ENCODE measurements at places on chromosomes 3 and 15. TPM values are rescaled to one million over a fixed set of nuclear protein-coding genes. Genes with fewer than 3 reads are reported as not detected.

- DNase-seq, result no peak
Measured at GRCh38 chr3:120473896-120474675, 23.3 kb upstream of the FSTL1 start.

DNA sequence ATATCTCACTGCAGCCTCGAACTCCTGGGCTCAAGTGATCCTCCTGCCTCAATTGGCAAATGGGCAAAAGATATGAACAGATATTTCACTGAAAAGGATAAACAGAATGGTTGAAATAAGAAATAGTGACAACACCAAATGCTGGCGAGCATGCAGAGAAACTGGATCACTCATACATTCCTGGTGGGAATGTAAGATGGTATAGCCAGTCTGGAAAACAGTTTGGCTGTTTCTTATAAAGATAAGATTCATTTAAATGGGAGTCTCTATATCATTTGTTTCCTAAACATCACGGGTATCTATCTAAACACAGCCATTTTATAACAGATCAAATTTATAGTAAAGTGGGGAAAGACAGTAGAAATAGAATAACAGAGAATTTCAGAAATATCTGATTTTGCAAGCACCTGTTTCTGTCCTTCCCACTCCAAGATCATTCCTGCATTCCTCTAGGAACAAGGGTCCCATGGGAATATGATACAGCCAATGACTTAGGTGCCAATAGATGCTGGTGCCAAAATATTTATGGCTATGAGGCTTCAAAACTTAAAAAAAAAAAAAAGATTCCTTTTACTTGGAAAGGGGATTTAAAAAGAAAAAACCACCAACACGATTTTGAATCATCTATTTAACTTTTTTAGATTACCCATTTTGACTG is 9.9 kb upstream of the TFDP2 start:
- DNase-seq, result no peak

DNA sequence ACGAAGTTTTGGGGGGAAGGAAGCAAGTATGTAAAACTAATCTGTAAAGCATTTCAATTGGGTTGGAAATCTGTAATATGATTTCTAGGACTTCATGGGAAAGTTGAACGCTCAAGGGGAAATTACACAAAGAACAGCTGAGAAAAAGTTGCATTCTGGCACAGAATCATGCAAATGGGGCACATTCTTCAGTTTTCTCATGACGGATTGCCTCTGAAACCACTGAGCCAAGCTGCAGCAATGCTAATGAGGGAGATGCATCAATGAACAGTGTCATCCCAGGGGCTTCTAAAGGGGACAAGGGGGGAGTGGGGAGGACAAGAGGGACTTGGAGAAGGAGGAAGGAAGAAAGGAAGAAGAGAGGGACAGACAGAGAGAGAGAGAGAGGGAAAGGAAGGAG is 291.4 kb upstream of the ATP11B start:
- DNase-seq, result no peak

- peak; percentile 54 for DNase-seq
Measured at GRCh38 chr3:112333002-112333380, at the start of gene CD200. TSS of gene CD200 (plus strand) at chr3:112333156. CDS start at chr3:112333213, 57 bp downstream.

- DNase-seq, result no peak
Measured at GRCh38 chr15:63791228-63791627, 42.5 kb downstream of the HERC1 start.

DNA sequence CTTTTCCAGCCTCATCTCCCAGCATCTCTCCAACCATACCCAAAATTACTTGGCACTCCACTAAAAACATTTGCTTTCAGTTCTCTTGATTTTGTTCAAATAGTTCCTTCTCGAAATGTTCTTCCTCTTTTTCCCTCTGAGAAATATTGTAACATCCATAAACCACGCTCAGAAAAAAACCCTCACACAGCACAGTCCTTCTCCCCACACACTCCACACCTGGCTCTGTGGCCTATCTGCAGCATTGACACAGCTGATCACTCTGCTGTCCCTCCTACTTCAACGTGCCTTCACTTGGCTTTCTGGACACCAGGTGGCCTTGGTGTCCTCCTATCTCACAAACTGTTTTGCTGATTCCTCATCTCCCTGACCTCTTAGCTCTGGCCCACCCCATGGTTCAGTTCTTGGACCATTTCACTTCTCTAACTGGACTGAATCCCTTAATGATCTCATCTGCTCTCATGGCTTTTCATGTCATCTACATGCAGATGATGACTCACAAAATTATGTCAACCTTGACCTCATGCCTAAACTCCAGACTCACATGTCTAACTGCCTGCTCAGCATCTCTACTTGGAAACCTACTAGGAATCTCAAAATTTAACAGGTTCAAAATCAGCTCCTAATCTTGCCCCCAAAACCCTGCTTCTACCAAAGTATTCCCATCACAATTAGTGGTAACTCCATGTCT is 93.3 kb downstream of the TRIM42 start:
- no peak for DNase-seq

- no peak for DNase-seq
Measured at GRCh38 chr3:48935530-48935929, 16.9 kb downstream of the ARIH2 start.

- DNase-seq, result no peak
Measured at GRCh38 chr3:96755519-96755918, 58.9 kb upstream of the EPHA6 start.

- peak; percentile 27 for DNase-seq
Measured at GRCh38 chr3:113151461-113152031, 59.8 kb upstream of the BOC start.

- no peak for DNase-seq
Measured at GRCh38 chr3:61345020-61345419, 93.8 kb upstream of the FHIT start.

GRCh38 chr3:85384372-85384771 is 425.6 kb downstream of the CADM2 start:
- DNase-seq, result no peak

The SUCNR1 gene
- 1.6 TPM for total RNA-seq

The CADM2 gene
- 6.9 TPM for total RNA-seq

The PAQR5 gene
- total RNA-seq, result 0.96 TPM

The KBTBD12 gene
- total RNA-seq, result 0.73 TPM

The P2RY14 gene
- 1.9 TPM for total RNA-seq

Measured in breast epithelium (tissue), 4 donors.